ENCODE measurements at places on chromosomes 5 and 9. TPM values are rescaled to one million over a fixed set of nuclear protein-coding genes. Genes with fewer than 3 reads are reported as not detected.

Gene GRM6
- not detected for total RNA-seq

Gene SPAG8
- total RNA-seq = 1.5 TPM

Gene PCDHGA11
- 0.39 TPM for total RNA-seq

Gene HMCN2
- total RNA-seq = not detected

Gene GARIN3
- total RNA-seq = 0.30 TPM

Gene SPATA9
- not detected for total RNA-seq

Gene B4GALT1
- total RNA-seq = 60.6 TPM

Gene IFNK
- not detected for total RNA-seq

Gene MOB3B
- total RNA-seq = 0.94 TPM

Gene AJM1
- 5.0 TPM for total RNA-seq

Data from activated T-helper 2 cell treated with anti-CD3 and anti-CD28 coated beads, Interferon-gamma antibody, Interleukin-2, Interleukin-4, amounts not matched to agents 10 μg/mL and 5 μg/mL and 100 μg/mL, durations not matched to agents 14 hours and 24 hours and 36 hours (primary cell).